ENCODE measurements at places on chromosomes 12 and 14.

DNA sequence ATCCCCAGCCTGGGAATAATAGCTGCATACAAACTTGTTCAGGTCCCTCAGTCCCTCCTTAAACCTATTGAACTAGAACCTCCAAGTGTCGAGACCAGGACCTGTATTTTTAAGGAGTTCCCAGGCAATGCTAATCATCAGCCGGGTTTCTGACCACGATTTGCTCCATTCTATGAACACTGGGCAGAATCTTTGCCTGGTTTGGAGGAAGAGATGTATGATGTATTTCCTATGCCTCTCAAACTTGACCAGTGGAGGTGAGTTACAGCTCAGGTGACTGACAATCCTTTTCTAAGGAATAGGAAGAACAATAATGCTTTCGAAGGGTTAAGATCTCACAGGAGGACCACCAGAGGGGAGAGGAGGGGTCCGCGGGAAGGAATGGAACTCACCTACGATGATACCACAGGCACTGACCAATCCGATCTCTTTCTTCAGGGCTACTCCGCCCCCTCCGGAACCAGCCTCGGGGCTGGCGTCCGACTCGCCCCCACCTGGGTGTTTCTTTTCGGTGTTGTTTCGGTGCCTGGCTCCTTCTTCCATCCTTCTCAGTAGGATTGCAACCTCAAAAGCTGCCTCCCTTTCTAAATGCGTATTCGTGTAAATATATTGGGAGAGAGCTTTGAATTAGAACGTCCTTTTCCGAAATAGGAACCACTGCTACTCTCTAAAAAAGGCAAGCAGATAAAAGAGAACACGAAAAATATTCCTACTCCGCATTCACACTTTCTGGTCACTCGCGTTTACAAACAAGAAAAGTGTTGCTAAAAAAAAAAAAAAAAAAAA lies 895 bp downstream of the SLC7A8 start:
- DNase-seq = no peak

- DNase-seq = no peak
These were observed 91.4 kb downstream of the PLCZ1 start for GRCh38 chr12:18646286-18646890.

GRCh38 chr14:77104393-77104792 lies 6.3 kb downstream of the CIPC start:
- no peak for DNase-seq

DNA sequence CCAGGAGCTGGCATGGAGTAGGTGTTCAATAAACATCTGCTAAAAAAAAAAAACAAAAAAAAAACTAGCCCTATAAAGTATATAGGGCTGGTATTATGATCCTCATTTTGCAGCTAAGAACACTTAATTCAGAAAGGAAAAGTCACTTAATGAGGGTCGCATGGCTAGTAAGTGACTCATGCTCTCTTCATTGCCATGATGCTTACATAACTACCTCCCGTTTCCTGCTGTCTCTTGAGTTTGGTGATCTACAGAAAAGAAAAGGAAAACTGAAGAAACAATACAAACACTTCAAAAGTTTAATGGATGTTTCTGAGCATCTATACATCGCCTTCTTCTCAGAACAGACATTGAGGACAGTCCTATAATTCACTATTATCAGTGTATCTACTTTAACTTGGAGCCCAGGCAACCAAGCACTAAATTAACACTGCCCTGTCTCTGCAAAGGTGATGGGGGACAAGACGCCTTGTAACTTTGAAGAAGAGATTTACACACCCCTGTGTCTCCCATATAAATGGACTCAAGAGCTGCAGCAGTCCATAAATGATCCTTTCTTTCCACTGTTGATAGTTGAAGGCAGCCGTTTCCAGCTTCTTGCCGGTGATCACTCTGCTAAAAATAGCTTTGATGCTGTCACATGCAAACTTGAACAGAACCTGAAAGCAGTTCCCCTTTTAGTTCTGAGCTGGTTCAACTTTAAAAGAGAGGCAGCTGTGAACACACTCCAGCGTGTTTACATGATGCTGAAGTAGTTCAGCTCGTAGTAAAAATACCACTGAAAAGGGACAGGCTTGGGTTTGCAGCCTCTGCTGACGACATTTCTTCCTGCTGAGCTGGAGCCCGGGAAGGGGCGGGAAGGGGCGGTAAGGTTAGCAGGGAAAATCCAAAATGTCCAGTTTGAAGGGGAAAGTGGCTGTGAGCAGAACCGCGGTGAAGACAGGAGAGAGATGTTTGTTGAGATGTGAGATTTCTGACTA lies 113.3 kb downstream of the FOXN3 start:
- peak; percentile 59 for DNase-seq

DNA sequence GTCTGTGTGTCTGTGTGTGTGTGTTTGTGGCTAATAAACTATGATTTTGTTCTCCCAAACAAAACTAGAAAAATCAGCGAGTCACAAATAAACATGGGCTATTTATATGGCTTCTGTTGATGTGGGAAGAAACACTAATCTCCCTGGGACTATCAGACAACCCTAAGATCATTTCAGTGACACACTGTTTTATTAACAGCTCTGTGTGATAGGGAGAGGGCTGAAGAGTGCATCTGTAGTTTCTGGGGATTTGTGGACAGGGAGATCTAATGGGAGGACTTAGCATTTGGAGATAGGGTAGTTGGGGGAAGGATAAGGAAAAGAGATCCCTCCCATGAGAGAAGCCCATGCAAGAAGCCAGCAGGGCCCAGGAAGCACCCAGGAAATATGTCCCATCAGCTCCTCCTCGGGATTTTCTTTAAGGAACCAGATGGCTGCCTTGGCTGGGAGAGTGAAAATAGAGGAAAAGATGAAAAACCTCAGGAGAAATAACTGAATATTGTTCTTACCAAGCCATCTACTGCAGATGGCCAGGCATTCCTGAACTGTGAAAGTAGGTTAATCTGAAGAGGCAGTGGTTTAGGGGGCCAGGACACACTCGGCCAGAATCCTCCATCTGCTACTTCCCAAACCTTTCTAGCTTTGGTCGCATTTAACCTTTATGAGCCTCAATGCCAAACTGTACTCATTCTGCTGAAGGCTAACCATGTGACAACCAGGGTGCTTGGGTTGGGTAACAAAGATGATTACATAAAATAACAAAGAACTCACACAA lies 253.4 kb downstream of the BTG1 start:
- DNase-seq = no peak

DNA sequence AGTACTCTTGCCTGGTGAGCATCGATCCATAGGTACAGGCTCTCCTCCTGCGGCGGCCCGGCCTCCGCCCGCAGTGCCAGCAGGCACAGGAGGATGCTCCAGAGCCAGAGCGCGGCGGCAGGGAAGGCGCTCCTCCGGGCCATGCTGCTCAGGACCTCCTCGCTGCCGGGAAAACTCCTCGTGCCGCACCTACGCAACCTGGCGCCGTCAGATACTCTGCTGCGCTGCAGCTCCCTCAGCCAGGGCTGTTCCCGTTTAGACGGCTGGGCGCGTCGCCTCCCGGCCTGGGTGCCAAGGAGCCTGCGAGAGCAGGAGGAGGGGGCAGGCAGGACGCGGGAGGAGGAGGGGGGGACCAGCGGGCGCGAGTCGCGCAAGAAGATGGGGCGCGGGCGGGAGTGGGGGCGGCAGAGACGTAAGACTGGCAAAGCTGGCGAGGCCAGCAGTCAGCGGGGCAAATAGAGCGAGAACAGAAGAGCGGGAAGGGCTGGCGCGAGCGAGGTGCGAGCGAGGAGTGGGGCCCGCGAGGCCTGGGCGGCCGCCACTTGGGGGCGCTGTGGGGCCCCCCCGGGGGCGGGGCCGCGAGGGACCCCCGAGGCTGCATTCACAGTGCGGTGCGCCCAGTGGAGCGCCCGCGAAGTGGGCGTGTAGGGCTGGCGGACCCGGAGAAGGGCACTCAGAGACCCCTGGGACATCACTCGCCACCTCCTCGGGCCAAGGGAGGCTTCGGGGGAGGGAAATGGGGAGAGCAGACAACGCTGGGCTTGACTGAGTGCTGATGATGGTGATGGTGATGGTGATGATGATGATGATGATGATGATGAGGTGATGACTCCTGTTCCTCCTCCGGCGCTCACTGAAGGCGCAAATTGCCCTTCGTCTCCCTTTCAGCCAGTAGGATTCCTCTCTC lies at the start of gene WIF1:
WIF1 (minus strand) TSS at position 257 of the 907 bp plus-strand sequence; CDS start at position 143, 114 bp downstream.
- DNase-seq = no peak

DNA sequence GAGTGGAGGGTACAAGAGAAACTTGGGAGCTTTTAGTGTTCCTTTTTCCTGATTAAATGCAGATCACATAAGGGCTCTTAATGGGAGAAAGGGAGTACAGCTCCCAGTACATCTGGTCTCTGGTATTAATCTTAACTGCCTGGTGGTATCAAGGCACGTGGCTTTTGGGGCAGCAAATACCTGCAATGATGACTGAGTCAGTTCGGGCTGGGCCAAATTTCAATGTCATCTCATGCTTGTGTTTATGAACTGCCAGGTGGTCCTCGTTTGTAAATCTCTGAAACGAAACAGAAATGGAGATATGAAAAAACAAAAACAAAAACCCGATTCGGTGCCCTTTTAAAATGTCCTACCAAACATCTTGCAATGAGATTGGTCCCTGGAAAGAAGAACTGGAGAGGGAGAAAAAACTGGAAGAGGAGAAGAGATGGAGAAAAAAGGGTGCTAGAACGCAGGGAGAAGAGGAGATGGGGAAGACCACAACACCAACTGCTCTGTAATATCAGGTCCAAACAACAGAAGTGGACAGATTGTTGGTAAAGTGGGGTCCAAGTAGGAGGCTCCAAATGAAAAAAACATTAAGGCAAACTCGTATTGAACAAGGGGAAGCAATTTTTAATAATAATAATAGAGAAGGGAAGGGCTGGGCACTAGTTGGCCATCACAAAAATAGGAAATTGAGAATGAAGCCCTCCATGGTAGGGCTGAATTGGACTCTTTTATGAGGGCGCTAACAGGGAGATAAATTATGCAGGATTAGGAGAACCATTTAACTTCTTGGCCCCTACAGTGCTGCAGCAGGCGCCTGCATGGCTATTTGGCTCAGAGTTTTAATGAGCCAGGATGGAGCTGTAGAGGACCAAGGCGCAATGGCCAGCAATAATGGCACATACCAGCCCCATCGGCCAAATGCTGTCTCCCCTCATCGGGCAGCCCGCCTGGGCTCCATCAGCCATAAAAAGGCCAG lies 45.4 kb upstream of the NPFF start:
- no peak for DNase-seq

DNA sequence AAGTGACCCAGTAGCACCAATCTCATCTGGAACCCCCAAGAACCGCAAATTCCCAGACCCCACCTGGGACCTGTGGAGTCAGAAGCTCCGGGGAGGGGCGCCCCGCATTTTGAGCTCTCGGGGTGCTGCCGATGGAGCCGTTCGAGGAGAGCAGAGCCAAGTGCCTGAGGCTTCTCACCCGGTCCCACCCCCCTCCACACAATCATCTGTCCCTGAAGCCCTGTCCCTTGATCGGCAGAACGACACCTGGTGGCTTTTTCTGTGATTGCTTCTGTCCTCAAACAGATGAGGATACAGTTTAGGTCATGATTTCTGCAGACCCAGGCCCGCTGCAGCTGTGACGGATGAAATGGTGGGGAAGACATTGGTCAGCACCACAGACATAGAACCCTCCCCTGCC lies 74.7 kb downstream of the NOC4L start:
- no peak for DNase-seq
